Prostate gland (tissue), 2 donors: ENCODE measurements at places on chromosomes 6 and 20.

- no peaks in the 10 kb centered on the region for H3K36me3 ChIP-seq
- DNase-seq, result peak; percentile 47
- peaks cover 6% of the 10 kb centered on the region for H3K4me1 ChIP-seq
Measured at GRCh38 chr6:73519926-73520687, 725 bp downstream of the EEF1A1 start.

DNA sequence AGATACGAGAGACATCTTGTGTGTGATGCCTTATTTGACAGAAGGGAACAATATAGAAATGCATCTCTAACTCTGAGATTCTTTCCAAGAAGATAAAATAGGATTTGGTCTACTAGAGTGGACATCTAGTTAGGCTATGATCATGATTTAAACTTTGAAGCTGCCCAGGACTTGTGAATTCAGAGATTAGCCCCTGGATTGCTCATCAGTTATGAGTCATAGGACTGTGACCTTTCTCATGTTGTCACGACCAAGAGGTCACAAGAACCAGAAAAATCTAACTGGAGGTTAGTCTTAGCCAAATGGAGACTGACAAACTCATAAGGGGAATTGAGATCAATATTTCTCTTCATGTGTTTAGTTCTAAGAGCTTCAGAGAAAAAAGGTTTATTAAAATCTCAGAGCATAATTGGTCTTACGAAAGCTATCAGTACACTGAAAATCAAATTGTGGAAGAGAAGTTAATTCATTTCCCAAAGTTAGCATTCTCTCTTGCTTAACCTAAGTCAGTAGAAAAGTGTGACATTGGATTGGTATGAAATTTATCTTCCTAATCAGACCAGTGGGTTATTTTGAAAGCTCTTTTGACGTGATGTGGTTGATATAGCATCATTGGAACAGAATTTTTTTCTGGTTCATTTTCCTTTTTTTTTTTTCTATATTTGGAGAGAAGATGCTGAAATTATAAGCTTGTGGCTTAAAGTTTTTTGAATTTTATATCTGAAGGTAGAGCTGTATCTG, 245.7 kb downstream of the RNF144B start:
- no peak overlapping the region for H3K27ac ChIP-seq
- no peaks in the 10 kb centered on the region for H3K27me3 ChIP-seq
- DNase-seq, result no peak
- no peaks in the 10 kb centered on the region for H3K36me3 ChIP-seq
- H3K4me3 ChIP-seq, result no peak overlapping the region

DNA sequence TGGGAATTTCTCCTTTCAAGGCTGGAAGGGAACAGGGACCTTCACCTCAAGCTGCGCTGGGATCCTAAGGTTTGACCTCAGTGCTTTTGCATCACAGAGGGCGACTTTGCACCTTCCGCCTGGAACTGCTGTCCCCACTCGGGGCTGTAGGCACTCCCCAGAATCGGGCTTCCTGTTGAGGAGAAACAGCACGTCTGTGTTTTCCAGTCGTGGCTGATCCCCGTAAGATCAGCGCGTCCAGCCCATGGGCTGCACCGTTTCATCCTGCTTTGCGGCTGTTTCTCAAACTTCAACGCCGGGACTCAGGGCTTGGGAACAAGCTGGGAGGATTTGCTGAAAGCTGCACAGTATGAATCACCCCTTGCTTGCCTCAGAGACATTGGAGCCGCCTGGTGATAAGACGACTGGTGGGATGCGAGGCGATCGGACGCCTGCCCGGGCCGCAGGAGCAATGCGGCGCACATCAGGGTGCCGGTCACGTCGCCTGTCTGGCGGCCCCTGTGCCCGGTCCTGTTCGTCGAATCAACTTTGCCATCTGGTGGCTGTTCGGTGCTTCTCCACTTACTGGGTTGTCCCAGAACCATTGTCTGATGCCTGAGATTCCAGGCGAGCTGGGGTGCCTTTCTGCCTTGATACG, 53.6 kb upstream of the FRMD1 start:
- no peaks in the 10 kb centered on the region for H3K36me3 ChIP-seq
- H3K27ac ChIP-seq, result no peak overlapping the region
- H3K4me3 ChIP-seq, result no peak overlapping the region
- peak; percentile 58 for DNase-seq
- H3K4me1 ChIP-seq, result no peaks in the 10 kb centered on the region

- no peaks in the 10 kb centered on the region for H3K36me3 ChIP-seq
- H3K27me3 ChIP-seq, result no peaks in the 10 kb centered on the region
- no peak for DNase-seq
- no peak overlapping the region for H3K4me3 ChIP-seq
- peaks cover 9% of the 10 kb centered on the region for H3K4me1 ChIP-seq
Measured at GRCh38 chr20:23632711-23633573, 4.8 kb downstream of the CST3 start.

DNA sequence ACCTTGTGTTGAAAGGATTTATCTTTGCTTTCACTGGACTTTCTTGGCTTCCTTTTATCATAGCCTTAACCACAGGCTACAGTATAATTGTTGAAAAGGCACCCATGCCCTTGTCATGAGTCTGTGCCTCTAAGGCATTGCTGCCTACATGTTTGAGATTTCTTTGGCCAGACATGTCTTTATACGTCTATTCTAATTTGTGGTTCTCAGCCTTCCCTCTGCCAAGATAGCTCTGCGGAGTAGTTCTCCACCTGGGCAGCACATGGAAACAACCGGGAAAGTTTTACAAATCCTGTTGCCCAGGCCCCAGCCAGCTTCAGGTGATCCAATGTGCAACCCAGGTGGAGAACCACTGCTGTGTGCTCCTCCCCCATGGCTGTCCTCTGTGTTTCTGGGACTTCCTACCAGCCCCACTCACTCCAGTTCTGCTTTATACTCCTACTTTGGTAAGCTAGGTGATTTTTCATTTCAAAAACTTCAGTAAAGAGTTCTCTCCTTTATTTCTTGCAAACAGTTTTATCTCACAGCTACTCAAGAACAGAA, 159.6 kb upstream of the MYLIP start:
- H3K27ac ChIP-seq, result no peak overlapping the region
- DNase-seq, result no peak
- no peaks in the 10 kb centered on the region for H3K36me3 ChIP-seq
- no peaks in the 10 kb centered on the region for H3K4me1 ChIP-seq
